ENCODE measurements at places on chromosomes 4 and X.
A peak's percentile ranks its signal among the peaks of the same experiment; 100 is the strongest.

- DNase-seq = no peak
- peak overlapping the region; percentile 83 for H3K4me3 ChIP-seq
- H3K27ac ChIP-seq = peak overlapping the region; percentile 44
- H3K36me3 ChIP-seq = peaks cover 3% of the 10 kb centered on the region
- no peaks in the 10 kb centered on the region for H3K27me3 ChIP-seq
- H3K4me1 ChIP-seq = peaks cover 52% of the 10 kb centered on the region
Measured at GRCh38 chrX:155070663-155070974, 317 bp downstream of the CMC4 start.

DNA sequence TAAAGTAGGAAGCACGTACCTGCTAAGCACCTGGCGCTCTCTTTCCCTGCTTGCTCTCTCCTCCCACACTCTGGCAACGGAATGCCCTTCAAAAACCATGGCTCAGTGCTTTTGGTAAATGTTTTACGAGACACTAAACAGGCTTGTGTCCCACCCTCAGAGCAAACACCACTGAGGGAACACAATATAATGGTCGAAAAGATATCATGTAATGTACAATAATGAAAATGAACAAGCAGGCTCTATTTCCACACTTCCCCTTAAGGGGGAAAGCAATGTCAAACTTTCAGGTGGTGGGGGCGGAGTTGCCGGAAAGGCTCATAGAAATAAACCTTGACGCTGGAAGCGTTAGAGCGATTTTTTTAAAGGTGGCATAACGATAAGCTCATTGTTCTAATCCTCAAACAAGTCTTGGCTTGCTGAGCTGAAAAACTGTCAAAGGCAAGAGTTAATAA, 115.1 kb downstream of the RBM47 start:
- H3K27me3 ChIP-seq = no peaks in the 10 kb centered on the region
- peak; percentile 55 for DNase-seq
- H3K36me3 ChIP-seq = no peaks in the 10 kb centered on the region
- H3K4me1 ChIP-seq = peaks cover 23% of the 10 kb centered on the region

GRCh38 chr4:72945719-72946336, 123.7 kb downstream of the COX18 start:
- H3K4me3 ChIP-seq = no peak overlapping the region
- H3K4me1 ChIP-seq = no peaks in the 10 kb centered on the region
- H3K27me3 ChIP-seq = no peaks in the 10 kb centered on the region
- no peak for DNase-seq

DNA sequence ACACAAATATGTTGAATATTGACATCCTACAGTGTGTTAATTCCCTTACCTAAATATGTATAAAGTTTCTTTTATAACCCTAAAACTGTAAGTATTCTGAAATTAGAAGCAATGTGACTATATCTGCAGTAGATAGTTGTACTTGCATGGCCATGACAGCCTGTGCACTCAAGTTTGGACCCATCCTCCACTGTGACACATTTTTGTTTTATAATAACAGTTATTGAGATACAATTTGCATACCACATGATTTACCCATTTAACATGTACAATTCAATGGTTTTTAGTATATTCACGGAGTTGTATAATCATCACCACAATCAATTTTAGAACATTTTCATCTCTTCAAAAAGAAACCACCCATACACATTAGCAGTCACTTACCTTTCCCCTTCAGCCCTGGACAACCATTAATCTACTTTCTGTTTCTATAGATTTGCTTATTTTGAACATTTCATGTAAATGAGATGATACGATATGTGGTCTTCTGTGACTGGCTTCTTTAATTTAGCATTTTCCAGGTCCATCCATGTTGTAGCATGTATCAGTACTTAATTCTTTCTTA, 29.6 kb downstream of the HERC3 start:
- no peaks in the 10 kb centered on the region for H3K36me3 ChIP-seq
- no peak overlapping the region for H3K4me3 ChIP-seq
- H3K27ac ChIP-seq = no peak overlapping the region
- no peaks in the 10 kb centered on the region for H3K27me3 ChIP-seq
- no peak for DNase-seq

DNA sequence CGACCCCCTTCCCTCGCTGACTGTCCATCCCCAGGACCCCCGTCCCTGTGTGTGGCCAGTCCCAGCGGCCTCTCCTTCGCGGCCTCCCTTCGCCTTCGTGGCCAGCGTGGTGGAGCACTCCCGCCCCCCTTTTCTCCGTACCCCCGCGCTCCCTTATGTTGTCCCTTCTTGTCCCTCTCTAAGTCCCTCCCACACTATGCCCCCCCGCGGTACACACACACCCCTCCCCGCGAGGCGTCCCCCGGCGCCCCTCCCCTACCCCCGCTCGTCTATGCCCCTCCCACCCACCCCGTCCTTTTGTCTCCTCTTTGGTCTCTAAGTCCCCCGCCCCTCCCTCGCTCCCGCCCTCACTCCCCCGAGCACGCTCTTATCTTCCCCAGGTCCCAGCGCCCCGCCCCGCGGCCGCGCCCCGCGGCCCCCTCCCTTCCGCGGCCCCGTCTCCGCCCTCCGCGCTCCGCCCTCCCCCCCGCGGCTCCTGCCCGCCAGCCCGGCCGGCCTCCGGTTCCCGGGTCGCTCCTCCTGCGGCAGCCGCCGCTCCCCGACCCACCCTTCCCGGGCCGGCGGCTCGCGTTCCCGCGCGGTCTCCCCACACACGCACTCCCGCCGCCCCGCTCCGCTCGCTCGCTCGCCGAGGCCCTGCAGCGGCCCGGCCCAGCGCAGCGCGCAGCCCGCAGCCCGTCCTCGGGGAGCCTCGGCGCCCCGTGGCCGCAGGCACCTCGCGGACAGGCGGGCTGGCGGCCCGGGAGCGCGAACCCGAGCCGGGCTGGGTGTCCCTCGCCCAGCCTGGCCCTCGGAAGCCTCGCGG, 26.3 kb downstream of the UTP14A start:
- H3K36me3 ChIP-seq = peaks cover 2% of the 10 kb centered on the region
- H3K4me1 ChIP-seq = no peaks in the 10 kb centered on the region
- DNase-seq = peak; percentile 79
- peak overlapping the region; percentile 70 for H3K27ac ChIP-seq
- no peaks in the 10 kb centered on the region for H3K27me3 ChIP-seq
- peak overlapping the region; percentile 78 for H3K4me3 ChIP-seq

DNA sequence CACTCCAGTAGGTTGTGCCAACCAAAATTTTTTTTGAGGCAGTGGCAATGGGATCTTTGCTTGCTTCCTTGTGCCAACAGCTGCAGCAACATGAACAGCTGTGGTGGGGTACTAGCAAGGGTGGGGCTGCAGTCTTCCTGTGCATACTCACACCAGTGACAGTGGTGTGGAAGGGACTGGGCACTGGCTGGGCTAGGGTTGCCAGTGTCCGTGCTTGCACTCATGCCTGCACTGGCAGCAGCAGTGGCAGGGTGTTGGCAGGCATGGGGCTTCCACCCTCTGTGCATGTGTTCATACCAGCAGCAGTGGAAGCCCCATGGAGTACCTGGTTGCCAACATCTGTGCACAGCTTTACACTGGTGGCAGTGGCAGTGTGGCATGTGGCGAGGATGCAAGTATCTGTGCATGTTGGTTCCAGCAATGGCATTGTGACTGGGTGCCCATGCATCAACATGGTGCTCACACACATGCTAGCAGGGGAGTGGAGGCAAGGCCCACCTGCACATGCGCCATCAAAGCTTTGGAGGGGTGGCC, 1312.6 kb downstream of the PCDH18 start:
- no peaks in the 10 kb centered on the region for H3K36me3 ChIP-seq
- no peaks in the 10 kb centered on the region for H3K4me1 ChIP-seq
- no peaks in the 10 kb centered on the region for H3K27me3 ChIP-seq
- no peak overlapping the region for H3K27ac ChIP-seq

GRCh38 chr4:23034731-23035130, 342.0 kb downstream of the GBA3 start:
- no peaks in the 10 kb centered on the region for H3K36me3 ChIP-seq
- no peak overlapping the region for H3K4me3 ChIP-seq
- DNase-seq = peak; percentile 9
- no peaks in the 10 kb centered on the region for H3K27me3 ChIP-seq
- H3K4me1 ChIP-seq = peaks cover 19% of the 10 kb centered on the region

- H3K27ac ChIP-seq = no peak overlapping the region
- H3K4me3 ChIP-seq = no peak overlapping the region
Measured at GRCh38 chr4:93751411-93751810, 77.1 kb upstream of the ATOH1 start.

- H3K4me3 ChIP-seq = no peak overlapping the region
- no peak for DNase-seq
- H3K36me3 ChIP-seq = no peaks in the 10 kb centered on the region
- H3K4me1 ChIP-seq = no peaks in the 10 kb centered on the region
Measured at GRCh38 chr4:69888336-69888735, 28.4 kb upstream of the SULT1E1 start.

DNA sequence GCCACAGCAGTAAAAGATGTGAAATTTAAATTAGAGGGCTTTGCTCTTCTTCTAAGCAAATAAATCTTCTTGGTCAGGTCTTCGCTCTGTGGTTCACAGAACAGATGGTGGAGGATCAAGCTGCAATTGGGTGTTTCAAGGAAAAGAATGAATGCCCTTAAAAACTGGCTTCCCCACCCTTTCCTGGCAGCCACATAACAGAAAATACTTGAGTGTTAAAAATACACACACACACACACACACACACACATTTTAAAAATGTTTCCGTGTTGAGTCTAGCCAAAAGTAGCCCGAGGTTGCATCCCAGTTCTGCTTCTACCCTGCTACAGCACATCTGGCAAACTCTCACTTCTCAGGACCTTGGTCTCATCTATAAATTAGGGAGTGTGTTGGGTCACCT, 56.7 kb upstream of the FGFBP2 start:
- peaks cover 14% of the 10 kb centered on the region for H3K4me1 ChIP-seq
- no peak overlapping the region for H3K4me3 ChIP-seq

GRCh38 chr4:8080754-8081065, 77.9 kb downstream of the ABLIM2 start:
- H3K4me3 ChIP-seq = no peak overlapping the region
- no peaks in the 10 kb centered on the region for H3K4me1 ChIP-seq
- no peak overlapping the region for H3K27ac ChIP-seq
- DNase-seq = no peak
- no peaks in the 10 kb centered on the region for H3K27me3 ChIP-seq

DNA sequence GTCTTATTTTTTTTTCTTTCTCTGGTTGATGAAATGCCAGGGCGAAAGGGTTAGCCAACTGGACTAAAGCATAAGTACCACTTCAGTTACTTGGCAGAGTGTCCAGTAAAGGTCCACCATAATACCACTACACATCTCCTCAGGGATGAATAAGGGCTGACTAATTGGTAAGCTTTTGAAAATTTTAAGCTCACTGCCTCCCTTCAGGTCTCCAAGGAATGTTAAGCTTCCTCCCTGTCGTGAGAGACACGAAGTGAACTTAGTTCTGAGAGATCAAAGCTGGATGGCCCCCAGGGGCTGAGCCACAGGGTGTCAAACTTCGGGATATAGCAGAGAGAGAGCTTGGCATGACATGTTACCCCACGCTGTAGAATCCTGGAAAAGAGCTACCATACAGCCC, 111.4 kb downstream of the VSIG4 start:
- peak; percentile 1 for DNase-seq
- H3K27ac ChIP-seq = no peak overlapping the region
- H3K36me3 ChIP-seq = peaks cover 7% of the 10 kb centered on the region
- H3K4me3 ChIP-seq = no peak overlapping the region

DNA sequence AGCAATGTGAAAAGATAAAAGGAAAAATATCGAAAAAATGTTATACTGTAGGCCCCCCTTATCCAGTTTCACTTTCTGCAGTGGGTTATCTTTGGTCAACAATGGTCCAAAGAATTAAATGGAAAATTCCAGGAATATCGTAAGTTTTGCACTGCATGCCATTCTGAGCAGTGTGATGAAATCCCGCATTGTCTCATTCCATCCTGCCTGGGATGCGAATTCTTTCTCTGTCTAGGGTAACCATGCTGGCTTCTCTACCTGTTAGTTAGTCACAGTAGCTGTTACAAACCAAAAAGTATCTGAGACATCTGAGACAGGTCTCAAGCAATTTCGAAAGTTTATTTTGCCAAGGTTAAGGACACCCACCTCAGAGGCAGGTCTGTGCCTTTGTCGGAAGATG, 170.3 kb downstream of the COX18 start:
- no peaks in the 10 kb centered on the region for H3K27me3 ChIP-seq
- no peaks in the 10 kb centered on the region for H3K36me3 ChIP-seq
- H3K27ac ChIP-seq = no peak overlapping the region
- peaks cover 14% of the 10 kb centered on the region for H3K4me1 ChIP-seq
- DNase-seq = no peak

DNA sequence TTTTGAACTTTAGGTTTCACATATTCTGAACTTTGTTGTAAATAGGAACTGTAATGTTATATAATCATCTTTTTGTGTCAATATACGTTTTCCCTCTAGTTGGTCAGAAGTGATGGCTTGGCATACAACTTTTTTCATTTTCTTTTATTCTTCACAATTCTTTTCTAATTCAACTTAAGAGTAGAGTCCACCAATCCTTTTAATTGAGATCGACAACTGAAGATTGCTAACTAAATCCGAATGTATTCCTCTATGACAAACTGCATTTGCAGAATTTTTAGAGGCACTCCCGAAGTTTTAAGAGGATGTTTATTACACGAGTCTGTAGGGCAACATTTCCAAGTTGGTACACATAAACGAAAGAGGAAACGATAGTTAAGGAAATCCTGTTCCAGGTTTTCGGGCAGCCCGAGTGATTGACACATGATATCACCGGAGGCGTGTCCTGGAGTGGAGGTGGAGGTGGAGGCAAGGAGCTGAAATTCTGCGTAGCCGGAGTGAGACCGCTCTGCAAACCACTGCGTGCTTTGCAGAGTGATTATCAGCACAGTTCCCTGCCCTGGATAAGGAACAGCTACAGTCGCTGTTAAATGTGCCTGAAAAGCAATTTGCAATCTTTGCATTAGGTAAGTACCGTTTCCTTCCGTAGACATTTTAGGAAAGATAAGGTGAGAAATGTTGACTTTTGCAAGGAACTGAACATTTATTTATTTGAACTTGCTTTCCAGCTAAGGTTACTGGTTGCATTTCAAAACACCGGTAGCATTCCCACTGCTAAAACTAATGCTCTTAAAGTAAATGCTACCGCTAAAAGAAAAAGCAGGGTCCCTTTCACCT, at the start of gene SPRY1:
Gene SPRY1 (plus strand): TSS at position 489 of the 837 bp plus-strand sequence. CDS start 4,797 bp downstream, outside the sequence.
- DNase-seq = peak; percentile 92
- peak within 1 kb of the TSS; percentile 72 for H3K27ac ChIP-seq
- no peaks in the 10 kb centered on the region for H3K27me3 ChIP-seq
- peaks cover 15% of the 10 kb centered on the region for H3K36me3 ChIP-seq
- H3K4me3 ChIP-seq = peak within 1 kb of the TSS; percentile 83

GRCh38 chrX:117840645-117841044, 276.0 kb downstream of the KLHL13 start:
- no peaks in the 10 kb centered on the region for H3K27me3 ChIP-seq
- H3K27ac ChIP-seq = no peak overlapping the region
- H3K4me1 ChIP-seq = no peaks in the 10 kb centered on the region
- DNase-seq = no peak
- no peaks in the 10 kb centered on the region for H3K36me3 ChIP-seq
- no peak overlapping the region for H3K4me3 ChIP-seq
